RWPE1 (cell line): ENCODE measurements at places on chromosomes 3 and 15.

- no peak for DNase-seq
These were observed 113.2 kb upstream of the ACP3 start for GRCh38 chr3:132203889-132204596.

- DNase-seq, result no peak
These were observed 261.6 kb downstream of the PDZRN3 start for GRCh38 chr3:73363093-73363492.

- DNase-seq, result no peak
These were observed 99.4 kb downstream of the UBE3A start for GRCh38 chr15:25339431-25339830.

DNA sequence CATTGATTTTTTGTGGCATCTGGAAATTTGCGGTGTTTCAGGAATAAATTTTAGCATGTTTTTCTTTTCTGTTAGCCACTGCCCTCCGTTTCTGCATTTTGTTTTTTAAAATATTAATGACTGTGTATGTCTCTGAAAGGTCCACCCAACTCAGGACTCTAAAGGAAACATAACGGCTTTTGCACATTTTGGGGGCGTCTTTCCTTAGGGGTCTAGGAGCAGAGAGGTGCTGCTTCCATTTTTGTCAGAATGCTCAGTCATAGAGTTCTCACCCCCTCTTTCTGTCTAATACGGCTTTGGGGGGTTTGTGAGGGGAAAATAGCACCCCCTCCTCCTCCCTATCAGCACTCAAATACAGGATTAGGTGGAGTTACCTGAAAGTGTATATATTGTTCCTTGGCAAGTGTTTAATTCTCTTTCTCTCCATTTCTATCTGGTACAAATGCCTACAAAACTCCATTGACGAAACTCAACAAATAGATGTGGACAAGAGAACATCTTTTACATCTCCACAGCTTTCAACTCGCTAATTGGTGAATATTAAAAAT is 219.4 kb downstream of the MEIS2 start:
- DNase-seq, result no peak

GRCh38 chr15:76234337-76234889 is 76.9 kb downstream of the ETFA start:
- DNase-seq, result no peak

DNA sequence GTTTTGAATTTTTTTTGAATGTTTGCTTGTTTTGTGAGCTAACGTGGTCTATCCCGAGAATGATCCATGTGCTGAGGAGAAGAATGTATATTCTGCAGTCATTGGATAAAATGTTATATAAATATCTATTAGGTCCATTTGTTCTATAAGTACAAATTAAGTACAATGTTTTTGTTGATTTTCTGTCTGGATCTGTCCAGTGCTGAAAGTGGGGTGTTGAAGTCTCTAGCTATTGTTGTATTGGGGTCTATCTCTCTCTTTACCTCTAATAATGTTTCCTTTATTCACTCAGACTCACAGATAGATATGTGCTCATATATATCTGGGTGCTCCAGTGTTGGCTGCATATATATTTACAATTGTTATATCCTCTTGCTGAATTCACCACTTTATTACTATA is 144.8 kb upstream of the SETMAR start:
- no peak for DNase-seq

DNA sequence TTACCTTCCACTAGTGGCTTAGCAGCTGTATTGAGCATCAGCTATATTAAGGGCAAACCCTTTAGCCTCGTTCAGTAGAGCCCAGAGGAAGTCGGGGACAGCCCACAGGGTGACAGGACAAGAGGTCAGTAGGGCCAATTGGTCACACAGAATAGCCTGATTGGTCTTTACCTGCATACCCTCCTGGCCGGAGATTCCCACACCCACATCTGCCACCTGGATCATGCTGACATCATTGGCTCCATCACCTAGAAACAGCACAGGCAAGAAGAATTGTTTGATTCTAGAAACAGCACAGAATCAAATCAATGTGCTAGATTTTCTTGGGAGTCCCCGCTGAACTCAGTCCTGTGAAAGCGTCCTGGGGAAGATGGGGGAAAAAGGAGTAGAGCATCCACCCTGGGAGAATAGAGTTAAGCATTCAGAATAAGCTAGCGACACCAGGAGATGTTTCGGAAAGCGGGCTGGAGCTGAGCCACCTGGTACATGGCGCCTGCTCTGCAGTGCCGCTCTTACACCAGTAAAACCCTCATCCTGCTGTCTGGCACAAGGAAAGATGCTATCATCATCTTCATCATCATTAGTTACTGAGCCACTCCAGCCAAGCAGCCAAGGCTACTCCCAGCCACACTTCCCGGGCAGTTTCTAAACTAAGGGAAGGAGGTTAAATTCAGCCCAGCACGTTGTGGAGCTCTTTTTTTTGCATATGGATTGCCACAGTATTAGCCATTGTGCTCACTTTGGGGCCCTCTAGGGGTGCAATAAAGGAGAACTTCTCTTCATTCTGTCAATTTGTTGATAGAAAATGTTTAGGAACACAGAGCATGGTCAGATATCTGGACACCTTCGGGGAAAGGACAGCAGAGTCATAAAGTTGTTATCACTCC is 171.3 kb downstream of the ATP10A start:
- no peak for DNase-seq

DNA sequence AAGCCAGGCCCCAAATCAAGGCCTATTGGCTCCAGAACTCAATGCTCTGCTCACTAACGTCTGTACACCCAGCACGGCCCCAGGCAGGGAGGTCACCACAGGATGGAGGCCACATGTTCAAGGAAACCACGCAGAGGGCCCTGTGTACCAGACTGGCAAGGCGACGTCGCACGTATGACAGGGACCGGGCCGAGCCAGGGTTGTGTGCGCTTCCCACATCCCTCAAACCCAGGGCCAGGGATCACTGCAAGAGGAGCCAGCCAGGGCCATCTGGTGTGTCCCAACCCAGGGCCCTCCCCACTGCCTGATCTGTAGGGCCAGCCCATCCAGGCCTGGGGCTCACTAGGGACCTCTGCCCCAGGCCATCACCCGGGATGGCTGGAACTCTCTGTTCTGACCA is 62.0 kb downstream of the ZNF445 start:
- DNase-seq, result no peak
